Stimulated activated CD4-positive, alpha-beta T cell treated with anti-CD3 and anti-CD28 coated beads, Interleukin-1b, Interleukin-23, amount 100 ng/mL, for 1 hour (primary cell): ENCODE measurements at places on chromosomes 2 and 18.

- DNase-seq = no peak
Measured at GRCh38 chr2:58155160-58155778, 85.9 kb downstream of the FANCL start.

GRCh38 chr18:27073404-27073830 lies 111.7 kb downstream of the CHST9 start:
- DNase-seq = no peak

DNA sequence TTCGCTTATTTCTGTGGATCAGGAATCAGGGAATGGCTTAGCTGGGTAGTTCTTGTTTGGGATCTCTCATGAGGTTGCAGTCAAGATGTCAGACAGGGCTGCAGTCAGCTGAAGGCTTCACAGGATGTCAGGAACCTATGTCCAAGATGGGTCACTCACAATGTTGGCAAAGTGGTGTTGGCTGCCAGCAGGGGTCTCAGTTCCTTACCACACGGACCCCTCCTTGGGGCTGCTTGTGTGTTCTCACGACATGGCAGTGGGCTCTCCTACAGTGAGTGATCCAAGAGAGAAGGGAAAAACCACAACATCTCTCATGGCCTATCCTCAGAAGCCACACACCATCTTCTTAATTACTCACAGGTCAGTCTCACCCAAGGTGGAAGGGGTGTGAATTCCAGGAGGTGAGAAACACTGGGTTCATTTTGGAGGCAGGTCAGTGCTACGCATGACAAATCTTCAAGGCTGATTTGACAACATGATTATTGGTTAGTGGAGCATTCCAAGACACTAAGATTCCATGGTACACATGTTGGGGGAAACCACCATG lies 1.3 kb upstream of the ANTXR1 start:
- DNase-seq = no peak

DNA sequence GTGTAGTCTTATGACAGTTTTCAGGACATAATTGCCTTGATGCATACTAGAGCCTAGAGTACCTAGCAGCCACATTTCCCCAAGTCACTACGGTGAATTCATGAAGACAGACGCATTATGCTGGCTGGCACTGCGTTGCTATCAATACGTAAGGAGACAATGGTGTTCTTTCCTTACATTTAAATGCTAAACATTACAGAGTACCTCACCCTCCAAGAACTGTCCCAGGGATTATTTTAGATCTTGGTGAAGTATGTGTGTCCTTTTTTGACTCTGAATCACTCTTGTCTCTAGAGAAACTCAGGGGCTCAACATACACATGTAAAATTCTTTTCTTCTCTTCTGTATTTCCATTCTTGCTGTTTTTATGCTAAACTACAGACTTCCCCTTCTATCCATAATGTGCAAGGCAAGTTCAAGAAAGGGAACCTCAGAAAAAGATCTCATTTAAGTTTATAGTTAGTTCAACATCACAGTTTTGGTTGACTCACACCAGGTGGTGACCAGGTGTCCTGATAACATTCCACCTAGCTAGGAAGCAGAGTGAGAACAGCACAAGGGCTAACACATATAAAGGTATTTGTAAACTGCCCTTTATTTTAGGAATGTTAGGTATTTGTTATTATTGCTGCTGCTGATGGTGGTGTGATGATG lies 212.4 kb upstream of the HNRNPA3 start:
- DNase-seq = no peak

GRCh38 chr2:58720770-58721697 lies 479.9 kb upstream of the FANCL start:
- no peak for DNase-seq

DNA sequence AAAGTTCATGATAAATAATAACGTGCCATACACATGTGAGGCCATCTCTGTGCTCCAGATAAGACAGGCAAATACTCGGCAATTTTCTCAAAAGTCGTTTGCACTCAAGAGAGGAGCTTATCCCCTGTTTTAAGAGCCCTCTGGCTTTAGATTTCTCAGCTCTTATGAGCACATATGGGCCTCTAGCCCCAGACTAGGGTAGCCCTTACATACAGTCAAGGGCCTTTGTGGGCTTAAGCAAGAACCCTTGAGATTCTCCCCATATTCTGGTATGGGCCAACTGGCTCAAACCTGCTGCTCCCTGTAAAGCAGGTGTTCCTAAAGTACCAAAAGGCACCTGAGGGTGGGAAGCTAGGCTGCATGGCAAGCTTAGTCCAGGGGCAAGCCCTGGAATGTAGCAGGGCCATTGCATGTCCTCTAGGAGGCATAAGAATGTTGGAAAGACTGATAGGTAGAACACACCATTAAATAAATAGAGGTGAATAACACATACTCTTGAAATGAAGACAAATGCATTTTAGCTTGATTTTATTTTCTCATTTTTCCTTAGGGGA lies 66.1 kb downstream of the FASTKD2 start:
- DNase-seq = no peak

GRCh38 chr18:48828194-48828545 lies 122.6 kb downstream of the SMAD7 start:
- DNase-seq = no peak

- no peak for DNase-seq
Measured at GRCh38 chr2:106840818-106841217, 45.1 kb downstream of the ST6GAL2 start.

GRCh38 chr2:70718736-70719135 lies 49.3 kb downstream of the ADD2 start:
- no peak for DNase-seq

GRCh38 chr2:75276093-75277029 lies 77.0 kb upstream of the TACR1 start:
- DNase-seq = no peak

DNA sequence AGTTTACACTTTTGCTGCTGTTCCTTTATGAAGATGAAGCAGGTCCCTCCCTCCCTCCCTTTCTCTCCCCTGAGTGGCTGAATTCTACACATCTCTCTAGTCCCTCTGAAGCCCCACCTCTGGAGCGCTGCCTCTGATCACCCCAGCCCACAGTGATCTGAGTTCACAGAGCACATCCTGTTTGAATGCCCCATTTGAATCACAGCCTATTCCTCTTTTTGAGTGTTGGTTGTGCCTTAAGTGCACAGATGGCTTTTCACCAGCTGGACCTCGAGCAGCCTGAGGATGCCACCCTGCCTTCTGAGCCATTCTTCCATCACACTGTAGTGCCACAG lies 87.1 kb downstream of the ITGB1BP1 start:
- DNase-seq = no peak

GRCh38 chr2:21972586-21972985 lies 848.8 kb downstream of the TDRD15 start:
- DNase-seq = no peak

DNA sequence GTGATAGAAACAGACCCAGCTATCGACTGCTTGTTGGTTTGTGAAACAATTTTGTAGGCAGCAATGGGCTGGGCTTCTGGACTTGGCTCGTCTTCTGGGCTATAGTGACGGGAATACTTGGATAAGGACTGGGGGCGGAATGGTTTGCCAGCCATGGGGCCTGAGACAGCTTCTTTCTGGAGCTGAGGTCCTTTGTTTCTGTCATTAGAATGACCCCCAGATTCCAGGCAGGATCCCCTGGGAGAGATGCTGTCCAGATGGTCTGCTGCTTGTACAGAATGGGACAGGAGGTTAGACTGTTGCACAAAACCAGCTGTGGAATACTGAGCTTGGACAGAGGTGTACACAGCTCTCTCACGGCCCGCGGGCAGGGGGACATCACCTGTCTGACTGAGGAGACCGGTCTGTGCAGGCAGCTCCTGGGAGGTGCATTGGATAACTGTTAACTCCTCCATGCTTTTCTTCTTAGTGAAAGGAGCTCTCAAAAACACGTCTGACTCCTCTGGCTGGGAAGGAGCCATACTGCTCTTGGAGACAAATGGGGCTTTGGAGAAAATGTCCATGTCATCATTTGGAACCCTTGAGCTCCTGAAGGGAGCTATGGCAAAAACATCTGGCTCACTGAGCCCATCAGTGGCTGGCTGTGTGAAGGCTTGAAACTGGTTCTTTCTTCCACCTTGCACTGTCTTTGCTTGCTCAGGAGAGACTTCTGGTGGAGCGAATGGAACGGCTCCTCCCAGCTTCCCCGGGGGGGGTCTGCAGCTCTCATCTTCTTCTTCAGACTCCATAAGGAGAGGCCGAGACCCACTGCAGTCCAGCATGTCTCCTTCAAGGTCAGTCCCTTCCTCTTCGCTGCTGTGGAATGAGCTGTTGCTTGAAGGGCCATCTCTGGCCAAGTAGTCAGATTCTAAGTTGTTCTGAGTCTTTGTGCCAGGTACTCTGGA lies 28.6 kb upstream of the NFU1 start:
- DNase-seq = no peak

- no peak for DNase-seq
Measured at GRCh38 chr2:205629091-205629776, 53.1 kb upstream of the NRP2 start.

GRCh38 chr18:79169958-79170555 lies 100.9 kb downstream of the ATP9B start:
- DNase-seq = no peak

GRCh38 chr2:33220533-33220932 lies 255.9 kb upstream of the RASGRP3 start:
- DNase-seq = no peak

- DNase-seq = no peak
Measured at GRCh38 chr2:191859681-191860080, 12.8 kb upstream of the CAVIN2 start.

- no peak for DNase-seq
Measured at GRCh38 chr2:105770149-105770548, 25.4 kb downstream of the NCK2 start.

DNA sequence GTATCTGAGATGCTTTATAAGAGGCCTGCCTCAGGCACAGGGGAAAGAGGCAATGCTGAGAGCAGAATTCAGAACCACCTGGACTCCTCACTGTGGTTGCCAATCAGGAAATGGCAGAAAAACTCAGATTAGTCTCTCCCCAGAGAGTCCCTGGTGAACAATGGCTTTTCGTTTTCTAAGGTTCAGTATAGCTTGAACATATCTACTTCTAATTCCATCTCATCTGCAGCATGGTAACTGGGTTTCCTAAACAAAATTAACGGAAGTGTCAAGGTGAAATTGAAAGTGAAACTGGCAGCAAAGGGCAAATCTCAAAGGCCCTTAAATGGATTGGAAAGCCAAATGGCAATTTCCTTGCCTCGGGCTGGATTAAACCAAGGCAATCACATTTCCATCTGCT lies 480.2 kb upstream of the ACVR2A start:
- no peak for DNase-seq
